ENCODE measurements at places on chromosomes 3 and 15.

DNA sequence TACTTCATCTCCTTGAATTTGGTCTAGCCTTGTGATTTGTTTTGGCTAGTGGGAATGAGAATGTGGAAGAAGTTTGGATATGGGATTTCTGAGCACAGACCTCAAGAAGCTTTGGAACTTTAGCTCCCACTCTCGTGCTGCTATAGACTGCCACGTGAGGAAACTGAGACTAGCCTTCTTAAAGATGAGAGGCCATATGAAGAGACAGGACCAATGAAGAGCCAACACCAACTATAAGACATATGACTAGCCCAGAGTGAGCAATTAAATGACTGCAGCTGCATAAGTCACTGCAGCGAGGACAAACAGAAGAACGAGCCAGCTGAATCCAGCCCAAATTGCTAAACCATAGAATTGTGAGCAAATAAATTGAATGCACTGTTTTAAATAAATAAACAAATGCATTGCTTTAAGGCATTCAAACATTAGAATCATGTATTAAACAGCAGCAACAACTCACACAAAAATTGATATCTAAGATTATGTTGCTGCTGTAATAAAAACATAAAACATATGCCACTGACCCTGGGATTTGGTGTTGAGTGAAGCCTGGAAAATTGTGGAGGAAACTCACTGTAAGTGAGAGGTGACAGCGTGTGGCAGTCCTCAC, 15.7 kb upstream of the CNTN4 start:
- no peak for DNase-seq

- no peak for DNase-seq
Measured at GRCh38 chr3:184405075-184406030, 25.5 kb downstream of the CHRD start.

DNA sequence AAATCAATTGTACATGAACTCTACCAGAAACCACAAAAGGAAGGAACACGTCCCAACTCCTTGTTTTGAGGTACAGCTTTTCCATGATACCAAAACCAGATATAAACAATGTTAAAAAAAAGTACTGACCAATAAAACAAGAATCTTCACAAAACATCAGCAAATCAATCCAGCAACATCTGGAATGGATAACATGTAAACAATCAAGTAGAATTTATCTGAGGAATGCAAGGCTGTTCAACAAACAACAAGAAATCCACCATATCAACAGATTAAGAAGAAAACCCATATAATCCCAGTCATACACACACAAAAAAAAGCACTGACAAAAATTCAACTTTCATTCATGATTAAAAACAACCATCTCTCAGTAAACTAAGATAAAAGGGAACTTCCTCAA, 26.7 kb downstream of the TJP1 start:
- DNase-seq: no peak

DNA sequence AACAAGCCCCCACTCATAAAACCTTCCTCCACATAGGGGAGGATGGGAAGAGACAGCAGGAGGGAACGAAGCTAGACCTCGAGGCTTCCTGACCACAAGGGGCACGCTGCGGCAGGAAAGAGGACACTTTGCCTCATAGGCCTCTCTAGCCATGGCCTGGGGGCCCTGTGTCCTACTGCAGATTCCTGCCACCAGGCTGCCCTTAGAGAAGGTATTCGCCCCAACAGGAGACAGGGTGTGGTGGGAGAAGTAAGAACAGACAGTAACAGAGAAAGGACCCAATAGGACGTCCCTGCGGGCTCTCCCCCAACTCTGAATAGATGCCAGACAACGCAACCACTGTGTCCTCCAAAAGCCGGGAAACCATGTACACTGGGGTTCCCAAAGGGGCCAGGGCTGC, 36.8 kb downstream of the ADCY5 start:
- no peak for DNase-seq

DNA sequence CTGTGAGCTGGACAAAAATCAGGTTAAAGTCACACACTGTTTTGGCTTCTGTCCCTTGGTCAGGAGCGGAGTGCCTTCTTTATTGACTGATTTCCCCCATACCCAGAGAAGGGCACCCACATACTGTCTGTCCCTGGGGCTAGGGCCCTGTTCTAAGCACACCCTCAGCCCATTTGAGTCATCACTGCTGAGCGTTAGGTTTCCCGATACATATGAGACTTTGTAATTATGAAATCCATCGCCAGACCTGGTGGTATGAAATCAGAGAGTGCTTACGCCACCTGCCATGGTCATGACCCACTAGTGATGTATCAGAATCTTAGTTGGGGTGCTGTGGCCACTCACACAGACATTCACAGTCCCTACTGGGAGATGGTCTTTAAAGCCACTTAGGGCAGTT, 96.8 kb downstream of the CHDH start:
- no peak for DNase-seq

- DNase-seq: no peak
Measured at GRCh38 chr3:55198554-55198953, 270.7 kb upstream of the LRTM1 start.

Measured in stimulated activated CD4-positive, alpha-beta T cell treated with anti-CD3 and anti-CD28 coated beads, Interleukin-1b, Interleukin-23, amount 100 ng/mL, for 1 hour (primary cell).